ENCODE measurements at places on chromosomes 2 and 18.

GRCh38 chr2:113117541-113118262 is 9.7 kb upstream of the IL1RN start:
- peak; percentile 96 for DNase-seq

GRCh38 chr2:101327863-101328394 is 19.4 kb upstream of the RNF149 start:
- no peak for DNase-seq

- no peak for DNase-seq
Measured at GRCh38 chr2:113978524-113979190, 88.8 kb downstream of the ACTR3 start.

DNA sequence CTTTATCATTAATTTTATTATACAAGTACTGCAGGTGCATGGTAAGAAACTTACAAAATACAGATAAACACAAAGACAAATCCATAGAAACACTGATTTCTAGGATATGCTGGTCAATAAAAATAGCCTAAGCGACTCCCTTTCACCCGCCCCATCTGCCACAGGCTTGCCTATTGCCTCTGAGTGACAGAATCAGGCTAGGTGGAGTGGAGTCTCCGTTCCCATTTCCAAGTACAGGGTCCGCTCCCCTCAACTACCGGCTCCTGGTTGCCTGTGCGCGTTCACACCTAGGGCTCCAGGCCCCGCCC is 201 bp upstream of the TRAPPC12 start:
- DNase-seq, result no peak

DNA sequence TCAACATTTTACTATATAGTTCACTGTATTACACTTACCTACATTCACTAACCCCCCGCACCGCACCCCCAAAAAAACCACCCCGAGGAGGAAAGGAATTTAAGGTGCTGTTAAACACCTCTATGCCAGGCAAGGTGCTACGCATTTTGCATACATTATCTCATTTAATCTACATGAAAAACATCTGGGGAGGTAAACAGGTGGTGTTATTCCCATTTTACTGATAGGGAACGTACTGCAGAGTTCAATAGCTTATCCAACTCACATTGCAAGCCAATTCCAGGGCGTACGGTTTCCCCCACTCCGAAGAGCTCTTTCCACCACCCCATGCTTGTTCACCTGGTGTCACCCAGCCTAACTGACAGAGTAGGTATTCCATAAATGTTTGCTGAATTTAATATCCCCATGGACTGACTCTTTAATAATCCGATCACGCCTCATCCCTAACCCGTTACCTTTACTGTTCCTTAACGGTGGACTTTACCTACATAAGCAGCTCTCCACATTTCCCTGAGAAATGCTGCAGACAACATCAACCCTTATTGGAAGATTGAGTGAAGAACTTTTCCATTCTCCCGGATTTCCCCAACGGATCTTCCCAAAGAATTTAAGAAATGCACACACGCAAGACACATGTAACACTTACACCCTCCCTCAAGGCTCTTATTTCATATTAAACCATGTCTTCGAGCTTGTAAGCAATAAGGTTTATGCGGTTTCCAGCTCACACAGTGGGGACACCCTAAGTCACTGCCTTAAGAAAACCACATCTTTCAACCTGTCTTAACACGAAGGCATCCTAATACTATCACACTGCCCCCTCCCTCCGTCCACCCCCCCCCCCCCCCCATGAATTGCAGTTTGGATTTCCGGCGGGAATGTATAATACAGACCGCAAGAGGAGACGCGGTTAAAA is 1.2 kb downstream of the RAPH1 start:
- no peak for DNase-seq

- no peak for DNase-seq
Measured at GRCh38 chr2:232870018-232870765, at the start of gene SNORC. Gene SNORC (plus strand): TSS chr2:232870264. CDS start chr2:232870342, 78 bp downstream.
